CD4-positive, alpha-beta T cell treated with Interleukin-6 at 100 ng/mL for 8 hours (primary cell): ENCODE measurements at places on chromosomes 6 and 20.

GRCh38 chr6:109186012-109186411, 90.7 kb downstream of the CEP57L1 start:
- DNase-seq = no peak

DNA sequence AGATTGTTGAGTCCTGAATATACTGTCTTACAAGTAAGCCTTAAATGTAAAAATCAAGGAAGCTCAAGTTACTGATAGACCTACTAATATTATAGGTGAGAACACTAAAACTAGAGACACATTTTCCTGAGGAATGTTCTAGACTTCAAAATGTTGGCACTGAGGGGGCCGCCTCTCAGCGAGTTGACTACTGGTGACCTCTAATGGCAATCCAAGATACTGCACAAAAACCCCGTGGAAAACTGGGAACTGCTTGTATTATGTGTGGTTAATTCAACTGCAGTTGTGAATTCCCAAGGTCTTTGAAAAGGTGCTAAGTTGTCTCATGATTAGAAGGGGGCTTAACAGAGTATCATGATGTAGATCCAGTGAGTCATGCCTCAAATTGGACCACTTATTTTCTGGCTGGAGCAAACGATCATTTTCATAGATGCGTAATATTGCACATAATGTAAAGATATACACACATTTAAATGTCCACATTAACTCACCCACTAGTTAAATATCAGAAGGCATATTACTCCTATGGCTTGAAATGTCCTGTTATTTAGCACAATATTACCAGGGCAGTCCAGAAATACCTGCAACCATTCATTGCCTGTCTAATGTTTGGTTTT, 336.2 kb downstream of the FOXA2 start:
- no peak for DNase-seq

- no peak for DNase-seq
Observed at GRCh38 chr20:23680146-23680545, 8.7 kb downstream of the CST4 start.

- DNase-seq = no peak
Observed at GRCh38 chr6:134341999-134342567, 24.2 kb upstream of the SGK1 start.

DNA sequence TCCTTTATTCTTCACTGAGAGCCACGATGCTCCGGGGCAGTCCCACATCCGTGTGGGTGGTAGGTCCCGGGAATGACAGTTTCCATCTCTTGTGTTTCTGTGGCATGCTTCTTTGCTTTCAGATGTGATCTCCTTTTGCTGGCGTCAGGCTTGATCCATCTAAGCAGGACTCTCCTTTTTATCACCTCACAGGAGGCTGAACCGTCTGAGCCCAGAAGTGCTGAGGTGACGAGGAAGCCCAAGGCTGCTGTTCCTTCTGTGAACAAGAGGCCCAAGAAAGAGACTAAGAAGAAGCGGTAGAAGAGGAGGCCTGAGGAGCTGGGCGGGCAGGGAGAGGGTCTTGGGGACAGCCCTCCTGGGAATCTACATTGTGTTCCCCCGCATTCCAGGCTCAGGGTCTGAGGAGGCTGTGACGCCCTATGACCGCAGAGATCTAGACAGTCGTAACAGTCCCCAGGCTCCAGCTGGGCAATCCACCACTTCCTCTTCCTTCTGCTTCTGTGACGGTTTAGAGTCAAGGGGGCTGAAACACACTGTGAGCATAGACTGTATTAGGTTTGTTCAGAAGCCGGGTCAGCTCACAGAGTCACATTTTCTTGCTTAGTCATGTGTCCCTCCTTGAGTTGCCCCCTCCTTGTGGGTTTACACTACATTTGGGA, 26.8 kb downstream of the MANBAL start:
- no peak for DNase-seq

DNA sequence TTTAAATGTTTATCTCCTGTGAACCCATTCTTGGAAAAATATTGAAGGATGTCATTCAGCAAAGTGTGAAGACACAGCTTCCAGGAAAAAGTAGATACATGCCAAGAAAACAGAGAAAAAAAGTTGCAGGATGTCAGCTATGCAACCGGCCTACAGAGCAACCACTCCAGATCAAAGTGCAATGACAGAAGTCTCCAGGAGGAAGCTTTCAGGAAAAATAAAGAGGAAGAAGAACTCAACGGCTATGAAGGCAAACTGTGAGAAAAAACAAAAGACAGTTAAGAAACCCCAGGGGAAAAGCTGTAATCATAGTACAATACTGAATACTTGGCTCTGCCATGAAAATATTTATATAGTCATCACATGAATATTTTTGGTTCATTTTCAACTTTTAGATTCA, 30.6 kb downstream of the REPS1 start:
- DNase-seq = no peak

DNA sequence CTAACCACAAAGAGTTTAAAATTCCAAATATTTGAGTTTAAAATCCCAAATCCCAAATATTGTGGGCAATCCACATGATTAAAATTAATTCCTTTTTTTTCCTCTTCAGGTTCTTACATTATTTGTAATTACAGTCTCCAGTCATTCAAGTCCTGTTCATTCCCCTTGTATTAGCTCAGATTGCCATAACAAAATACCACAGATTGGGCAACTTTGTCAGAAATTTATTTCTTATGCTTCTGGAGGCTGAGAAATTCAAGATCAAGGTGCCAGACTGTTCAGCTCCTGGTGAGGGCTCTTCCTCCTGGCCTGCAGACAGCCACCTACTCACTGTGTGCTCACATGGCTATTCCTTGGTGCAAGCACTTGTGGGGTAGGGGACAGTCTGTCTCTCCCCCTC, 105.5 kb downstream of the ARMC2 start:
- no peak for DNase-seq

DNA sequence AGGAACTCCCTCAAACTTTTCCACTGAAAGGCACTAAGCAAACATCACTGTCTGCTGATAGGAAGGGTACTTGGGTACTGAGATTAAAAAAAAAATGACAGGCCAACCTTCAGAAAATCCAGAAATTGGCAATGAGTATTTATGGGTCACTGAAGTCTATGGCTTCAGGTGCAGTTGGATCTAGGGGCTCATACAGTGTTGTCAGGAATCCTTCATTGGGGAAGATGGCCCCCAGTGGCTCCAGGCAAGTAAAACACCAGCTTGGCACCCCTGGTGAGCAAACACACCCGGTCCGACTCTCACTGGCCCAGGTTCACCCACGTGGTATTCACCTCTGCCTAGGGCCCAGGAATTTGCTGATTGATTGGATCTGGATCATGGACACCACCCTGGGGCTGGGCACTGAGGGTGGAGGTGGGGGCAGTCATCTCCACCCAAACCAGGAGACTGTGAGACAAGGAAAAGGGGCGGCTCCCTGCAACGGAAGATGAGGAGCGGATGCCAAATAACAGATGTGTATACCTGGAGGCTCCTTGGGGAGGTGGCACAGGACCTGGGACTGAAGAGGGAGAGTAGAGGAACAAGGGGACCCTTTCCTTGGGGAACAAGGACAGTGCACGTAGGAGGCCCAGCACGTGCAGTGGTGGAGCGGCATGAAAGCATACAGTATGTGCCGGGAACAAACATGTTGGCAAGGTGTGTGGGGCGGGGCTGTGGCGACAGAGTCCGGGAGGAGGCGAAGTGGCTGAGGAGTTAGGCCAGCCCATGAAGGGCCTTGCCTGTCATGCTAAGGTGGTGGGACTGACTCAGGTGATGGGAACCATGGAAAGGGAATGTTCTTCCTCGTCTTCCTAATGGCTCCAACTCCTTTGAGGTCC, 4.7 kb downstream of the SLC2A10 start:
- no peak for DNase-seq

- no peak for DNase-seq
Observed at GRCh38 chr6:94389218-94389617, 969.9 kb upstream of the EPHA7 start.

- DNase-seq = no peak
Observed at GRCh38 chr20:2930538-2930937, 57.3 kb downstream of the PTPRA start.

DNA sequence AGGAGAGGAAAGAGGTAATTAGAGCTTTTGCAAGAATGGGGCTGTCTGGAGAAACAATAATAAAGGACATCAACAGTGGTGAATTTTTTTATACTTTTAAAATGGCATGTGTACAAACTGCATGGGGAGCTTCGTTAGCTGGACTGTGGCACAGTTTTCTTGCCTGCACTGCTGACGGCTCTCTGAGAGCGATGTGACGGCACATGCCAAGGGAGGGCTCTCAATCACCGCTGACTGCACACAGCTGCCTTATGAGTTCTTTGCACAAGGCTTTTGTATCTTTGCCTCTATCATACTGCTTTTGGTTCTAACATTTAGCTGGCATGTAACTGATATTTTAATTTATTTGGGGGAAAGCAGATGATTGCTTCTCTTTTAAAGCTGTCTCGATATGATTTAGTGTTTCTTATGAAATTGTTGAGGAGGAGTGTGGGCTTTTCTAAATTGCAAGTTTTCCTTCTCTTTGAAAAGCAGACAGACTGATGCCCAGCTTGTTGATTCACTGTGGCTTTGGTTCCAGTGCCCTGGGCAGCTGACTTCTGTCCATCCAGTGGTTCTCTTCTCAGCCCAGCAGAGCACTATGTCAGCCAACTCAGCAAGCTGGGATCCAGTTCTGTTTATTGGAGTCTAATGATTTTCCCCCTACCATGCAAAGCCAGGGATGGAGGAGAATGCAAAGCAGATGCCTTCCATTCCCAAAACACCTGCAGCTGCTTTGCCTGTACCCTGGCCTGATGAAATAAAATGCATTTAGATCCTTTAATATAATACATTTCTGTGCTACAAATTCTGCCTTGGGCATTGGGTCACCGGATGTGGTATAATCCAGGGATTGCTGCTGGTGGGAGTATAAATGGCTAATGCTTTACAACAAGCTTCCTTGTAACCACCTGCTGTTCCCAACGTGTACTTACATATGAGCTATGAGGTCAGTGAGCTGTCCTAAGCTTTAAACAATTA, 323.9 kb downstream of the ZFAND3 start:
- DNase-seq = no peak

GRCh38 chr6:1913577-1913976, 303.9 kb downstream of the FOXC1 start:
- no peak for DNase-seq

- DNase-seq = no peak
Observed at GRCh38 chr6:156854466-156855161, 77.4 kb downstream of the ARID1B start.

DNA sequence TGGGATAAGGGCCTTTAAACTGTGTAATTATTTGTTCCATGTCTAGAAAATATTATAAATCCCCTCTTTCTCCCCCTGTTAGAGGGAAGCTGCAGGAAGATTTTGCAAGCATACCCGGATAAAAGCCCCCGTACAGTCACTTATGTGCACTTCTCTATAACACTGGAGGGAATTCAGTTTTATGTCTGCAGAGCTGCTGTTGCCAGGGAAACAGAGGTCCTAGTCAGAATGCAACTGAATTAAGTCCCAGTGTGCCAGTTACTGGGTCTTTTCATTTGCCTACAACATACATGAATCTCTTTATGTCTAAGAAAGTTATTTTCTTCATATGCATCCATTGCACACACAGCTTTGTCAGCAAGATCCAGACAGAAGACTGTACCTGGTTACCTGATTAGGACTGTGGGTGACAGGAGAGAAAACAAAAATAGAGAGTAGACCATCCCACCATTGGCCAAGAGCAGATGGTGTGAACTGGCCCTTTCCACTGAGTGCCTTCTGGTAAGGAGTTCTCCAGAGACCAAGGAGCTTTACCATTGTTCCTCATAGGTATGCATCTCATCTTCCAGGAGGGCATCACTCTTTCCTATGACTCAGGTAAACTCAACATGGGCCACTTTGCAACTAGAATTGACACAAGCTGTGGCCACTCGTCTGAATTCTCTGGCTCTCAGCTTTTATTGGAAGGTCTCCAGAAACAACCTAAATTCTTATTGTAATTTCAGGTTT, 180.8 kb upstream of the PHACTR1 start:
- no peak for DNase-seq

GRCh38 chr6:141808662-141809061, 324.1 kb upstream of the GJE1 start:
- DNase-seq = no peak

GRCh38 chr6:76330031-76330430, 257.6 kb upstream of the IMPG1 start:
- no peak for DNase-seq
